LNCaP clone FGC (cell line): ENCODE measurements at places on chromosomes 6 and 20.

- no peak for DNase-seq
These were observed 55.0 kb downstream of the ADGRG6 start for GRCh38 chr6:142356884-142357225.

- DNase-seq, result no peak
These were observed 1.3 kb upstream of the SIRT5 start for GRCh38 chr6:13572951-13573654.

GRCh38 chr20:17676942-17677341 lies 5.1 kb downstream of the RRBP1 start:
- no peak for DNase-seq

GRCh38 chr6:143515061-143515760 lies 3.7 kb upstream of the FUCA2 start:
- DNase-seq, result no peak

DNA sequence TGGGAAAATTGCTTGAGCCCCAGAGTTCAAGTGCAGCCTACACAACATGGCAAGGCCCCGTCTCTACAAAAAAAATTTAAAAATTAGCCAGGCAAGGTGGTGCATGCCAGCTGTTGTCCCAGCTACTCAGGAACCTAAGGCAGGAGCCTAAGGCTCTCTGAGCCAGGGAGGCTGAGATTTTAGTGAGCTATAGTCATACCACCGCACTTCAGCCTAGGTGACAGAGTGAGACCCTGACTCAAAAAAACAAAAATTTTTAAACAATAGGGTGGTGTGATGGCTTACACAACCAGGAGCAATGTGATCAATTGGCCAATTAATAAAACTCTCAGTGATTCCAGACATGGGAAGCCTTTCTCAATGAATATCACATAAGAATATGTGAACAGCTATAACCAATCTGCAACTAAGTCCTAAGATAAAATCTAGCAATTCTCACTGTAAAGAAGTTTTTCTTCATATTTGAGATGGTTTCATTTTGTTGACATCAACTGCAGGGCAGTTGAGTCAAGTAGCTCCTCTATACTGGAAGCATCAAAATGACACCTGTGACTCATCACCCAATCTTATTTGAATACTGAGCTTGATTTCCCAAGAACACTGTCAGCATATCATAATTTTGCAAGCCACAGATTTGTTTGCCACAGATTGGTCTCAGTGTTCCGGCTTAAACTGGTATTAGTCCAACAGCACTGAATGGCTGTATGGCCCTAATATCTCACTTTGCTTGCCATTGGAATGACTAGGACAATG lies 169.0 kb upstream of the GJE1 start:
- DNase-seq, result no peak

GRCh38 chr6:33923857-33924514 lies 120.2 kb upstream of the MLN start:
- no peak for DNase-seq

- DNase-seq, result no peak
These were observed 92.4 kb downstream of the DST start for GRCh38 chr6:56550301-56550700.

DNA sequence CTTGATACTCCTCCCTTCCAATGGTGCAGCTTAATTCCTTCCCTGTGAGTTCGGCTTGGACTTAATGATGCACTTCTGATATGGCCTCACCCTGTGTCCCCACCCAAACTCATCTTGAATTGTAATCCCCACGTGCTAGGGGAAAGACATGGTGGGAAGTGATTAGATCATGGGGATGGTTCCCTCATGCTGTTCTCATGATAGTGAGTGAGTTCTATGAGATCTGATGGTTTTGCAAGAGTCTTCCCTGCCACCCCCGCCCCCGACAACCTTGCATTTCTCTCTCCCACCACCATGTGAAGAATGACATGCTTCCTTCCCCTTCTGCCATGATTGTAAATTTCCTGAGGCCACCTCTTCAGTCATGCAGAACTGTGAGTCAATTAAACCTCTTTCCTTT lies 50.3 kb upstream of the HLA-G start:
- DNase-seq, result no peak

DNA sequence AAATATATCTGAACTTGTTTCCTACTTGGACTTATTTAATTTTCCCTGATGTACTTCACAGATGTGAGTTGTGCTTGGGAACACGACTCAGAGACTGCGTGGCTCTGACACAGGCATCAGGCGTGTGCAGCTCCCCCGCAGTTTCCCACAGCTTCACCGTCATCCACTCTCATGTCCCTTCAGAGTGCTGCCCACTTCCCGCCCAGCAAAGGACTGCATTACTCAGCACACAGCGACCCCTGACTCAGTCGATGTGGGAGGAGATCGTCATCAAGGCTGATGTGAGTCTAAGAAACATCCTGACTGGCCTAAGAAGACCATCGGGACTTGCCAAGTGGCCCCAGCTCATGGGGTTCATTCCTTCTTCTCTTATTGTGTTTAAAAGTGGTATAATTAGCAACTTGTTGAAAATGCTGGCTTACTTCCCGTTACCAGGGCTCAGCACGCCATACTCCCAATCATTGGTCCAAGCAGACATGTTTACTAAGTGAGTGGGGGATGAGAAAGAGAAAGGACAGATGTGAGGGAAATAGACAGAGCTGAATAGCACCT lies 539.4 kb upstream of the JARID2 start:
- DNase-seq, result no peak

GRCh38 chr20:41738604-41739206 lies 120.5 kb upstream of the CHD6 start:
- no peak for DNase-seq

GRCh38 chr20:48782901-48783308 lies 44.9 kb downstream of the PREX1 start:
- DNase-seq, result no peak

GRCh38 chr6:163955096-163955495 lies 540.6 kb downstream of the QKI start:
- no peak for DNase-seq

- DNase-seq, result no peak
These were observed 131.3 kb upstream of the EDN1 start for GRCh38 chr6:12158686-12159415.

GRCh38 chr20:34771680-34772081 lies 53.8 kb downstream of the NCOA6 start:
- DNase-seq, result no peak

DNA sequence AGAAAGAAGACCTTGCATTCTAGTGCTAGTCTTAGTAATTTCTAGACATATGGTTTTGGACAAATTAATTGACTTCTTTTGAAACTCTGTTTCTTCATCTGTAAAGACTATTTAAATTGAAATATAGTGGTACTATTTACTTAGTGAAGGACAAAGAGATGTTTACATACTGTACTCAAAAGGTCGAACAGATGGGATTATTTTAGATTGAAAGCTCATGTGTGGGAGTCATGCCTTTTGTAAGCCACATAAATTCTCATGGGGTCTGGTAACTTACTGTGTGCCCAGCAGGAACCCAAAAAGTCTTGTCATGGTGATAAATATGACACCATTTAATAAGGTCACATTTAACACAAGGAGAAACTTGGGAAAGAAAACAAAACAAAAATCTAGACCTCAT lies 368.2 kb upstream of the CITED2 start:
- no peak for DNase-seq

DNA sequence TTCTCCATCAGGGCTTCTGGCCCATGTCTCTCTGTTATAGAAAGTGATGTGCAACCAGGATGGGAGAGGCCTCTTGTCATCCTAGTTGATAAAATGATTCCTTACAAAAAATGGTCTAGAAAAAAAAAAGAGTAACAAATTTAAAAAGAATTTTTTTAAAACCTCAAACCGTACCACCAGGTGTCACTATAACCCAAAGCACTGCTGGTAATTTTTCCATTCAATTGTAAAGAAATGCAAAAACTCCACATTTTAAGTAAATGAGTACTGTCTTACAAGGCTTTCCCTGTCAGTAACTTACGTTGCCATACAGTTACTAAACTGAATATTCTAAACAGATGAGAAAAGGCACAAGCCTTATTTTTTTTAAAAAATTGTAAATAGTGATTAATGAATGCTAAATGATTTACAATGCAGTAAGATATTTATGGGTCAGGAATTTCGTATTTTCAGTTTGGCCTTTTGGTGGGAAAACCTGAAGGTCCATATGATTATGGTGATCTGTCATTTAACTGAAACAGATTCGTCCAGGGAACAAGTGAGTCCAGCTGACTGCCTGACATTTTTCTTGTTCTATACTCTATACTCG lies 95.4 kb downstream of the OGFRL1 start:
- no peak for DNase-seq

DNA sequence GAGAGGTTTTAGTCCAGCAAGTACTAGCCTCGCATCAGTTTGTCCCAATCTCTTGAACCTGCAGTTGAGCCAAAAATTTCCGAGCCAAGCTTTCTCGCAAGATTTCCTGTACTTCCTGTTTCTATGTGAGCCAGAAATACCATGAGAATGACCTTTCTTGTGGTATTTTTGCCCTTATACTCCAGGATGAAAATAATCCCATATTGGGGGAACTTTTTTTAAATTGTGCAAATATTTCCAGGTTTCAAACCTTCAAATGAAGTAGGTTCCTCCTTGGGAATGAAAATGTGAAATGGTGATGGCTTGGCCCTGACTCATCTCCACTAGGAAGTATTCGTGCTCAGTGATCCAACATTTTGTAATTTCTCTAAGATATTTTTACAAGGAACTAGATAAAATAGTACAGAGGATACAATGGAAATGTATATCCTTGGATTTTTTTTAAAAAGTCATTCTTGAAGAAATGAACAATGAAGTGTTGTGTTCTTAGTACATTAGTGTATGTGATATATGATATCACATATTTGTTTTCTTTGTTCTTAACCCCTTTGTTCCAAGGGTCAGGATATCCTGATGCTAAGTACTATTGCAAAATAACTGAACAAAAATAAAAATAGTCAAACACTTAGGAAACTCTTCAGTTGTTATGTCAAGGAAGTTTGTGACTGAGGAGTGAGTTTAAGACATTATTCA lies 184.0 kb downstream of the PDE7B start:
- DNase-seq, result no peak
